ENCODE measurements at places on chromosomes 6 and 20. TPM values are rescaled to one million over a fixed set of nuclear protein-coding genes. Genes with fewer than 3 reads are reported as not detected.

Gene RSPO4
- total RNA-seq = not detected

Gene ACTL10
- total RNA-seq = 2.7 TPM

Gene SNPH
- 11.2 TPM for total RNA-seq

Gene LPIN3
- 20.8 TPM for total RNA-seq

Gene RAET1L
- 2.6 TPM for total RNA-seq

Gene TXLNB
- not detected for total RNA-seq

Gene CPXM1
- total RNA-seq = under 0.01 TPM

Gene STMND1
- total RNA-seq = not detected

Gene TAAR1
- total RNA-seq = not detected

Gene SNRPB
- 90.7 TPM for total RNA-seq

Gene NNAT
- 1.0 TPM for total RNA-seq

Gene MAP3K5
- total RNA-seq = 4.2 TPM

Gene ADNP
- total RNA-seq = 34.0 TPM

Gene ETV7
- total RNA-seq = 1.0 TPM

Gene RNF217
- total RNA-seq = 50.9 TPM

Gene TBC1D32
- total RNA-seq = 13.8 TPM

Gene CLIC1
- 343 TPM for total RNA-seq

Gene SLC17A1
- not detected for total RNA-seq

Gene MCCD1
- total RNA-seq = not detected

Gene BTN1A1
- not detected for total RNA-seq

Gene OR2B6
- total RNA-seq = not detected

Gene MAPK13
- 11.8 TPM for total RNA-seq

Gene SULF2
- 256 TPM for total RNA-seq

Gene RFX6
- not detected for total RNA-seq

Gene GFRAL
- not detected for total RNA-seq

Gene HTR1B
- total RNA-seq = 0.33 TPM

Gene EPHA7
- total RNA-seq = not detected

Gene FGD2
- not detected for total RNA-seq

Gene PCK1
- not detected for total RNA-seq

Gene ZNF311
- total RNA-seq = 2.0 TPM

Gene IL17F
- total RNA-seq = not detected

Gene APCDD1L
- total RNA-seq = 1.7 TPM
